Esophagus squamous epithelium (tissue), 5 donors: ENCODE measurements at places on chromosomes 3 and 15. TPM values are rescaled to one million over a fixed set of nuclear protein-coding genes. Genes with fewer than 3 reads are reported as not detected.

Gene AP3B2
- total RNA-seq = 1.7 TPM

Gene ZNF385D
- total RNA-seq = 0.04 TPM

Gene ZNF662
- total RNA-seq = 2.4 TPM

Gene PPP2R3A
- 13.9 TPM for total RNA-seq

Gene P2RY13
- total RNA-seq = 1.2 TPM

Gene ALDH1A3
- total RNA-seq = 39.3 TPM

Gene SLC25A20
- 4.2 TPM for total RNA-seq

Gene LDHAL6B
- not detected for total RNA-seq

Gene TXNRD3
- 7.8 TPM for total RNA-seq

Gene MAPKAPK3
- 51.4 TPM for total RNA-seq

Gene LSAMP
- total RNA-seq = 0.48 TPM

Gene ADAMTS7
- total RNA-seq = 0.42 TPM

Gene SV2B
- total RNA-seq = 0.04 TPM

Gene DPPA2
- total RNA-seq = not detected

Gene CHDH
- total RNA-seq = 0.92 TPM

Gene CEP152
- total RNA-seq = 3.7 TPM

Gene IL5RA
- total RNA-seq = 0.95 TPM

Gene CACNA1D
- 3.2 TPM for total RNA-seq

Gene TMEM207
- total RNA-seq = not detected

Gene RHOV
- 146 TPM for total RNA-seq

Gene RARRES1
- 1.4 TPM for total RNA-seq

Gene PCCB
- 35.8 TPM for total RNA-seq

Gene SLC9C1
- not detected for total RNA-seq

Gene FBXL22
- total RNA-seq = 4.9 TPM

Gene ADPRH
- 4.2 TPM for total RNA-seq

Gene GHSR
- total RNA-seq = not detected

Gene PPP4R2
- 22.7 TPM for total RNA-seq

Gene FRMD5
- total RNA-seq = not detected

Gene TMCC1
- 13.1 TPM for total RNA-seq

Gene ZNF501
- total RNA-seq = 0.79 TPM

Gene IVD
- 18.2 TPM for total RNA-seq

Gene THRB
- 7.5 TPM for total RNA-seq

Gene TEX55
- not detected for total RNA-seq
